ENCODE measurements at places on chromosomes 16 and 17.

GRCh38 chr17:79219208-79219935, 144.7 kb downstream of the ENGASE start:
- DNase-seq, result no peak

DNA sequence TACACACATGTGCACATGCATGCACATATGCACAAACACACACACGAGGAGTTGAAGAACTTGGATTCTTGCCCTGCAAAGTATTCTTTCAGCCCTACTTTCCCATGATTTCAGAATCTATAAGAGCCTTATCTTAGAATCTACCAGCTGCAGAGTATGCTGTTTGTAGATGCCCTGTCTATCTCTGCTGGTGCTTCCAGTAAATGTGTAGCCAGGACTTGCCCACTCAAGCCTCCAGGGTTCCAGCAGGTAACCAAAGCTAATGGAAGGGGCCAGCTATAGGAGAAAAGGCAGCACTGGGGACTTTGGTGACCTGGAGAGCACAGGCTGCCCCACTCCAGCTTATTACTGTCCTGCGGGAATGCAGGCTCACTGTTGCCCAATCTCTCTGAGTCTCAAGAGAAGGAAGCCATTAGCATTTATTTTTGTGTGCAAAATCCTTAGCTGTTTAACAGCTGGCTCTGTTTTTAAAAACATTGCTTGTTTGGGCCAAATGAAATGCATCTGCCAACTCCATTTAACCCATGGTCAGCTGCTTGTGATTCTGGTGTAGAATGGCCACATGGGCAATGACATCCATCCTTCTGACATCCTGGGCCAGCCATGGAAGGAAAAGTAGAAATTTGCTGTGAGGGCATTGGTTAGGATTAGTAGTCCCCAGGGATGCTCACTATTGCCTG, 28.6 kb upstream of the XYLT1 start:
- DNase-seq, result no peak

DNA sequence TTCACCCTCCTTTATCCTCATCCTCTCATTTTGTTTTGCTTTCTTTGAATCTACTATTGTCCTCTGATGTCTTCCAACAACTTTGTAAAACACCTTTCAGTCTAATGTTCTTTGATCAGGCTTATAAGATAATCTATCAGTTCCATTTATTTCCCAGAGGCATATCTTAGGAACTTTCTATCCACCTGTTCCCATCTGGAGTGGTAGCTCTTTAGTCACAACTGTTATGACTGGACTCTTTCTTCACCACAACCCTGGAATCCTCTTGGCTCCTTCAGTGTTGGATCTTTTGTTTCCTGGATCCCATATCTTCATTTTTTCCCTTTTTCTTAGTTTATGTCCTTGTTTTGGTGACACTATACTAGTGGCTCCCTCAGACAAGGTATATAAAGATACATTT, 23.5 kb downstream of the RPS6KB1 start:
- DNase-seq, result no peak

GRCh38 chr16:85017151-85017550, 5.8 kb upstream of the ZDHHC7 start:
- no peak for DNase-seq

DNA sequence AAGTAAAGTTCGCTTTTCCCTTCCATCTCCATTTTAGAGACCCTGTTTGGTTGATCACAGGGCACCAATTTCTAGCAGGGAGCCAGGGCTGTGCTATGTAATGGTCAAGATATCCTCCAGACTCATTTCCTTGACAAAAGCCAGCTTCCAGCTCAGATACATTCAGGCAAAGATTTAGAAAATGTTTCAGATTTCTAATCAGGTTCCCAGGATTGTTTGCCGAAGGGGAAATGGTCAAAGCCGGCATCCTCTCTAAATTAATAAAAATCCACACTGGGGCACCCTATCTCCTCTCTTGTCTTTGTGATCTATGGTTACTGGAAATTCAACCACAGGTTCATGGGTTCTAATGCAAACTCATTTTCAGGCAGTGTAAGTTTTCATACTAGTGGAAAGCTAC, 686.8 kb upstream of the KIF2B start:
- DNase-seq, result no peak

DNA sequence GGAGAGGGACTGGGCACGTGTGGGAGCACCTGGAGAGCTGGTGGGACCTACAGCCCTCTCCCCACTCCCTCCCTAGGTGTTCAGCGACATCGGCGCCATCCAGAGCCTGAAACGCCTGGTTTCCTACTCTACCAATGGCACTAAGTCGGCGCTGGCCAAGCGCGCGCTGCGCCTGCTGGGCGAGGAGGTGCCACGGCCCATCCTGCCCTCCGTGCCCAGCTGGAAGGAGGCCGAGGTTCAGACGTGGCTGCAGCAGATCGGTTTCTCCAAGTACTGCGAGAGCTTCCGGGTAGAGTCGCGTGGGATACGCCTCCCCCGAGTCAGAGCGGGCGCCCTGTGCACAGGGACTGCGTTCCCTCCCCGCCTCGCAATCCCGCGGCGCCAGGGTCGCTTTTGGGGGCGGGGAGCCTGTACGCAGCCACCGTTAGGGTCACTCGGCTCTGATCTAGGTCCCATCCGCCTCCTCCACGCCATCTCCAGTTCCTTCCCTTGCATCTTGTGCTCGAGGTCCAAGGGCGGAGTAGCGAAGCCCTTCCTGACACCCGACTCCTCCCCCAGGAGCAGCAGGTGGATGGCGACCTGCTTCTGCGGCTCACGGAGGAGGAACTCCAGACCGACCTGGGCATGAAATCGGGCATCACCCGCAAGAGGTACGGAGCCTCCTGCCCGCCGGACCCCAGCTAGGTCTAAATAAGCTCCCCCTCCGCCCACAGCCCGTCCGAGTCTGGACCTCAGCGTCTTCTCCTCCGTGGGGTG, 13.0 kb downstream of the SARM1 start:
- peak; percentile 61 for DNase-seq

DNA sequence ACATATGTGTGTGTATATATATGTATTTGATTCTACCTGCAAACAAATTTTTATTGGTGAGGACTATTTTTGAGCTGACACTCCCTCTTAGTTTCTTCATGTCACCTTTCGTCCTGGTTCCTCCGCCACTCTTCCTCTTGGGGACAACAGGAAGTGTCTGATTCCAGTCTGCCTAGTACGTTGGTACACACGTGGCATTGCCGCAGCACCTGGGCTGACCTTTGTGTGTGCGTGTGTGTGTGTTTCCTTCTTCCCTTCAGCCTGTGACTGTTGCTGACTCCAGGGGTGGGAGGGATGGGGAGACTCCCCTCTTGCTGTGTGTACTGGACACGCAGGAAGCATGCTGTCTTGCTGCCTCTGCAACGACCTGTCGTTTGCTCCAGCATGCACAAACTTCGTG, 29.4 kb upstream of the CACNG5 start:
- DNase-seq, result no peak

DNA sequence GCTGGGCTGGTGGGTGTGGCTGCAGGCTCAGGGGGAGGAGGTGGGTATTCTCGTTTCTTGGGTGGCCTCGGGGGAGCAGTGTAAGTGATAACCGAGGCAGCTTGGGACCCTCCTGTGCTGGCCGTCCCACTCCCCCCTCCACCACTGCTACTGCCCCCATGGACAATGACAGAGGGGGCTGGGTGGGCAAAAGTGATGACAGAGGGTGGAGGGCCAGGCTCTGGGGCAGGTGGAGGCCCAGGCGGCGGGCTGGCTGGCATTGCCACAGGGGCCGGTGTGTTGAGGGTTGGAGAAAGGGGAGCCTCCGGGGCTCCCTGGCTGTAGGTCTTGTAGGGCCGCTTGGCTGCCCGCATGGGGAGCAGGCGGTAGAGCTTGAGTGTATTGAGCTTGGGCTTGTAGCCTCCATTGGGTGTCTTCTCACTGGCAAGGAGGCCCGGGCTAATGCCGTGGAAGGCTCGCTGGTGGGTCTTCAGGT, 16.0 kb downstream of the ZBTB4 start:
- no peak for DNase-seq

DNA sequence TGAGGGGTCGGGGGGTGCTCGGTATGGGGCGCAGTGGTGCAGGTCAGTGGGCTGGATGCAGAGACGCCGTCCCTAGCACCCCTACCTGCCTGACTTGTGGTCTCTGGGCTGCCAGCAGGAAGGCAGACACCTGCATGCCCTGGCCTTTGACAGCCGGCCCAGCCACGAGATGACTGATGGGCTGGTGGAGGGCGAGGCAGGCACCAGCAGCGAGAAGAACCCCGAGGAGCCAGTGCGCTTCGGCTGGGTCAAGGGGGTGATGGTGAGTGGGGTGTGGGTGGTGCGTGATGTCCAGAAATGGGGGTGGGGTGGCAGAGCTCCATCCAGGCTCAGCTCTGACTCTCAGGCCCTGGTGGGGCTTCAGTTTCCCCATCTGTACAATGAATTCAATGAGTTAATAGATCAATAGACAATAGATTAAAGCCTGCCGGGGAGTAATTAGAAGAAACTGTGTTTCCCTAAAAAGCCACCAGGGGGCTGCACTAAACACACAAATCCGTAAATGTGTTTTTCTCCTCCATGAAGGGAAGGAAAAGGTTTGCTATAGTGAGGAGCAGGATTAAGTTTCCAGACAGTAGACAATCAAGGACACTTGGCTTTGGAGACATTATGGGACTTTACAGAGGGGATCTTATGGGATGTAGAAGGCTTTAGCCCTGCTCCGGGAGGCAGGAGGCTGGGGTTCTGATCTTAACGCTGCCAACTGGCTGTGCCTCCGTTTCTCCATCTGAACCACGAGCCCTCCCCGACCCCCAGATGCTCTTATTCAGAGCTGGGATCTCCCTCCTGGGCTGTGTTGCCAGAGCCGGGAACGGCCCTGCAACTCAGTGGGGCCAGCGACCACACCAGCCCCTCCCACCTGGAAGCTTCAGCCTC, 2.2 kb downstream of the SLC12A3 start:
- peak; percentile 69 for DNase-seq

GRCh38 chr16:17496891-17497290, 26.1 kb upstream of the XYLT1 start:
- DNase-seq, result no peak

DNA sequence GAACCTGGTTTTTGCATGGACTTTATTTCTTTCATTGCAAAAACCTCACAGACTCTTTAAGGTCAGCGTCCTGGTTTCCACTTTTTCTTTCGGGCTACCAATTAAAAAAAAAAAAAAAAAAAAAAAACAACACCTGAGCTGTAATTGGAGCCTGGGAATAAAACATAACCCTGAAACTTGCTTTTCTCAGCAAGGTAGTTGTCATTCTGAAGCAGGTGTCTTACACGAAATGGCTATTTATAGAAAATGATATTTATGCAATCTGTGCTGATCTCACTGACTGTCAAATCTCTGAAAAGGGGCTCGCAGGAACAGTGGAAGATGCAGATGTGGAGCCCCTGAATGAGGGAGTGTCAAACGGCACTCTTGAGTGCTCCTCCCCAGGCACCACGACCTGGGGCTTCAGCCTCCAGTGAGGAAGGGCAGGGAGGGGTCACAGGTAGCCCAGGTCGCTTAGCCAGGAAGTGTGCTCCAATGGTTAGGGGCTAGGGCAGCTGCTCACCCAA, 10.4 kb upstream of the COTL1 start:
- DNase-seq, result no peak

- DNase-seq, result no peak
Observed at GRCh38 chr17:69947027-69947759, 127.8 kb upstream of the KCNJ16 start.

GRCh38 chr16:81431554-81432353, 12.9 kb upstream of the CMIP start:
- no peak for DNase-seq

GRCh38 chr17:58517928-58518609, 3.6 kb upstream of the MTMR4 start:
- DNase-seq, result peak; percentile 100

GRCh38 chr17:61461586-61461966, 9.4 kb downstream of the TBX4 start:
- DNase-seq, result no peak

- no peak for DNase-seq
Observed at GRCh38 chr16:86213437-86214205, 296.7 kb upstream of the FOXF1 start.

- DNase-seq, result no peak
Observed at GRCh38 chr17:63171428-63172393, 205.7 kb downstream of the TANC2 start.

DNA sequence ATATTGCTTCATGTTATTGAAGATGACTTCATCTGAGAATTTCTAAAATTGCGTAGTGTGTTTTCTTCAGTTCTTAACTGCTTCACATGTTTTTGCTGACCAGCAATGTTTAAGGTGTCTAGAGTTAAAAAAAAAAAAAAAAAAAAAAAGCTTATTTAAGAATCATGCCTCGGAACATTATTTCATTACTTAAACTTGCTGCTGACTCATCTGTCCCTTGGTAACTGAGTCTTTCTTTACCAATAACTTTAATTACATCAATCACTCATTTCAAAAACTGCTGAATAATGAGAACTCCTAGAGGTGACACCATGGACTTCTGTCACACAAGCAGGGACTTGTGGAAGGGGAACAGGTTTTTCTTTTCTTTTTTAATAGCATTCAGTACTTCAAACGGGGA, 16.2 kb downstream of the IRX5 start:
- no peak for DNase-seq

- DNase-seq, result no peak
Observed at GRCh38 chr16:75028544-75029135, 29.8 kb downstream of the ZNRF1 start.

GRCh38 chr17:72472106-72472505, 351.3 kb downstream of the SOX9 start:
- no peak for DNase-seq

DNA sequence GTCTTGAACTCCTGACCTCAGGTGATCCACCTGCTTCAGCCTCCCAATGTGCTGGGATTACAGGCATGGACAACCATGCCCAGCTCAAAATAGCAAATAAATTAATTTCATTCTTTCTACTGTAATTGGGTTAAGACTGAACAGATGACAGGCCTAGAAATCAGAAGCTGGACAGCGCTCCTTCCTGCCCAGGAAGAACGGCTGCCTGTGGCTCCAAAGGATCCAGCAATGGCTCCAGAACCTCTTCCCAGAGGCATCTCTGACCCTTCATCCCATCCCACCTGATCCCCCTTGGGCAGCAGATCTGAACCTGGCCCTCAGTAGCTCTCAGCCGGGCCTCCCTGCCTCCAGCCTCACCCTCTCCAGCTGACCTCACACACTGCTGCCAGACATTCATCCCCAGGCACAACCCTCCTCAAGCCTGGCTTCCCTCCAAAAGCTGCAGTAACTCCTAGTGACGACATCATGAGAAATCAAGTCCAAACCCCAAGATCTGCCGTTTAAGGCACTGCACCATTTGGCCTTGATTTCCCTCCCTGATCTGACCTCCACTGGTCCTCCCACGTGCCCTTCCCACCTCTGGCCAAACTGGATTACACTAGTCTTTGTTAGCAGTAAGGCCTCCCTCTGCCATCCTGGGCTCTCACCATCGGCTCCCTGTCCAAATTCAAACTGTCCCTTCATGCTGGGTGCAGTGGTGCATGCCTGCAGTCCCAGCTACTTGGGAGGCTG, 3.1 kb upstream of the MIF4GD start:
- DNase-seq, result no peak

- DNase-seq, result no peak
Observed at GRCh38 chr17:62092784-62093183, 27.7 kb upstream of the MED13 start.

GRCh38 chr16:50722960-50723359, 18.9 kb upstream of the CYLD start:
- no peak for DNase-seq

- DNase-seq, result no peak
Observed at GRCh38 chr17:47697906-47698711, 4.1 kb downstream of the TBKBP1 start.

GRCh38 chr17:75776386-75777295, 8.0 kb upstream of the UNK start:
- peak; percentile 51 for DNase-seq

Measured in CD4-positive, alpha-beta T cell treated with Interleukin-12 subunit alpha and Interleukin-12 subunit beta, for 1 hour (primary cell).